ENCODE measurements at places on chromosomes 16 and 17. TPM values are rescaled to one million over a fixed set of nuclear protein-coding genes. Genes with fewer than 3 reads are reported as not detected.

Gene ABAT
- total RNA-seq: 2.8 TPM

Gene KIF1C
- 61.1 TPM for total RNA-seq

Gene PRSS33
- not detected for total RNA-seq

DNA sequence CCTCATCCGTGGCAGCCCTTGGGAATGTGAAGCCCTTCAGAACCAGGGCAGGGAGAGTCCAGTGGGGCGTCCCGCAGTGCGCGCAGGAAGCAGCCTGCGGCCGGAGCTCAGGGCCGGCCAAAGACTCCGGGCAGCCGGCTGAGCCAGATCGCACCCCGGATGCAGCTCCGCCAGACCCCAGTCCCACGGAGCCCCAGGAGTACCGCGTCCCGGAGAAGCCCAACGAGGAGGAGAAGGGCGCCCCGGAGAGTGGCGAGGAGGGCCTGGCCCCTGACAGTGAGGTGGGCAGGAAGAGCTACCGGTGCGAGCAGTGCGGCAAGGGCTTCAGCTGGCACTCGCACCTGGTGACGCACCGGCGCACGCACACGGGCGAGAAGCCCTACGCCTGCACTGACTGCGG is 6.9 kb downstream of the ZNF205 start:
- no peak for DNase-seq
- H3K4me3 ChIP-seq: no peak overlapping the region
- H3K27ac ChIP-seq: no peak overlapping the region
- no peaks in the 10 kb centered on the region for H3K27me3 ChIP-seq
- H3K36me3 ChIP-seq: no peaks in the 10 kb centered on the region

DNA sequence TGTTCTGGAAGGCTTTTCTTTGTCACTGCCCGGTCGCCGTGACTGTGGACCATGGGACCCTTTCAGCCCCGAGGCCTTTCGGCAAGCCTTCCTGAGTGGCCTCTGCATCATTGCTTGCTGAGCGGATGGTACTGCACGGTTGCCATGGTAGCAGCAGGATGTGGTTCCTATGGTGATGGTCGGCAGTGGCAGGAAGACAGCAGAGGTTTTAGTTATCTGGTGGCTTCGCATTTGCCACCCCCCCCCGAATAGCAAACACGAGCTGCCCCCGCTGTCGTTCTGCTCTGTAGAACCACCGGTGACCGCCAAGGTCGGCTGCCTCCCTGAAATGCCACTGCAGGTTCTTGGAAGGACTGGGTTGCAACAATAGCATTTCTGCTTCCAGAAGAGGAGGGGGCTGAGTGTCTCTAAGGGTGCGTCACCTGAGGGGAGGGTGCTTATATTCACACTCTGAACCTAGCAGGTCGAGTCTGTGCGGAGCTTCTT is 76.6 kb downstream of the CMIP start:
- no peaks in the 10 kb centered on the region for H3K27me3 ChIP-seq
- peaks cover 28% of the 10 kb centered on the region for H3K4me1 ChIP-seq
- no peak for DNase-seq
- H3K4me3 ChIP-seq: no peak overlapping the region
- H3K27ac ChIP-seq: no peak overlapping the region

DNA sequence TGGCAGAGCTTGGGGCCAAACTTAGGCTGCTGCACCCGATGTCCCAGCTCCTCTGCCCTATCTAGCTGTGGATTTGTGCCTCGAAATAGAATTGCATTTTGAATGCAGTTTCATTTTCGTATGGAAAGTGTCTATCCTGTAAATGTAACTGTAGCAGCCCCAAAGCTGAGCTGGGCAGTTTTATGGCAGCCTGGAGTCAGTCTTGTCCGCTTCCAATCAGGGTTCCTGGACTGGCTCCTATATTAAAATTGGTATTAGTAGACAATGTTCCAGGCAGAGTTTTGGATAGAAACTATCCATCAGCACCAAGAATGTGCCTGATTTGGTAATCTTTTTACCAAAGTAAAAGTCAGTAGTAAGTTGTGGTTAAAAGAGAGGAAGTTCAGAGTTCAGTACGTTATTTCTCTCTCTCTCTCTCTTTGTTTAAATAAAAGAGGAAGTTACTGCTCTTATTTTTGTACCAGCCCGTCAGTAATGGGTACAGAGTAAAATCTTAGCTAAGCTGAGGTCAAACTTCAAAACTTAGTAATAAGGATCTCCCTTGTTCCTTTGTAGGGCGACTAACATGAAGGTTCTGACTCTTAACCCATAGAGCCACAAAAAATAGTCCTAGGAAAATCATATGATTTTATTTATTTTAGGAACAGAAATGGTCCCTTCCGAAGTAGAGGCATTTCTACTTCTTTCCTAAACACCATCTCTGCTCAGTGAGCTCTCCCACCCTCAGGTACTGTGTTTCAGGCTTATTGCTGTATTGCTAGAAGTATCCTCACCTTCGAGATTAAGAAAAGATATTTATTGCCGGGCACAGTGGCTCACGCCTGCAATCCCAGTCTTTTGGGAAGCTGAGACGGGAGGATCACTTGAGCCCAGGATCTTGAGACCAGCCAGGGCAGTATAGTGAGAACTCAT is 28.0 kb downstream of the PRKCB start:
- peaks cover 62% of the 10 kb centered on the region for H3K4me1 ChIP-seq
- H3K36me3 ChIP-seq: no peaks in the 10 kb centered on the region
- DNase-seq: no peak

- H3K4me3 ChIP-seq: no peak within 1 kb of the TSS
- no peaks in the 10 kb centered on the region for H3K27me3 ChIP-seq
- H3K4me1 ChIP-seq: peaks cover 26% of the 10 kb centered on the region
- no peak for DNase-seq
- H3K36me3 ChIP-seq: no peaks in the 10 kb centered on the region
- peak within 1 kb of the TSS; percentile 39 for H3K27ac ChIP-seq
Measured at GRCh38 chr16:30896261-30896888, at the start of gene CTF1. Gene CTF1, plus strand, starts transcription at chr16:30896614. Its CDS starts 30 bp downstream, at chr16:30896644.

DNA sequence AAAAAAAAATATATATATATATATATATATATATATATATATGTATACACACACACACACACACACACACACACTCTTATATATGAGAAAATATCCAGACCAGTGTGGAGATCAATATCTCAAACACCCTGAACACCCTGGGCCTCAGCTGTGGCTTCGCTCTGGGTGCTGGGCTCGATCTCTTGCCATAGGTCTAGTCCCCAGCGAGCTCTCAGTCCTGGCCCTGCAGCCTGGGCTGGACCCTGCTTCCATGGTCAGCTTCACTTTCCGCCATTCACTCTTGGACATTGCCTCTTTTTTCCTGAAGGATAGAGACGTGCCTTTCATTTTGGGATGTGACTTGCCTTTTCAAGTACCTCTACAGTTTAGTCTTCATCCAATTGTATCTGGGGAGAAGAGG is 341.7 kb downstream of the CPPED1 start:
- DNase-seq: no peak
- peaks cover 4% of the 10 kb centered on the region for H3K36me3 ChIP-seq
- no peak overlapping the region for H3K27ac ChIP-seq
- no peak overlapping the region for H3K4me3 ChIP-seq
- no peaks in the 10 kb centered on the region for H3K27me3 ChIP-seq
- peaks cover 14% of the 10 kb centered on the region for H3K4me1 ChIP-seq

DNA sequence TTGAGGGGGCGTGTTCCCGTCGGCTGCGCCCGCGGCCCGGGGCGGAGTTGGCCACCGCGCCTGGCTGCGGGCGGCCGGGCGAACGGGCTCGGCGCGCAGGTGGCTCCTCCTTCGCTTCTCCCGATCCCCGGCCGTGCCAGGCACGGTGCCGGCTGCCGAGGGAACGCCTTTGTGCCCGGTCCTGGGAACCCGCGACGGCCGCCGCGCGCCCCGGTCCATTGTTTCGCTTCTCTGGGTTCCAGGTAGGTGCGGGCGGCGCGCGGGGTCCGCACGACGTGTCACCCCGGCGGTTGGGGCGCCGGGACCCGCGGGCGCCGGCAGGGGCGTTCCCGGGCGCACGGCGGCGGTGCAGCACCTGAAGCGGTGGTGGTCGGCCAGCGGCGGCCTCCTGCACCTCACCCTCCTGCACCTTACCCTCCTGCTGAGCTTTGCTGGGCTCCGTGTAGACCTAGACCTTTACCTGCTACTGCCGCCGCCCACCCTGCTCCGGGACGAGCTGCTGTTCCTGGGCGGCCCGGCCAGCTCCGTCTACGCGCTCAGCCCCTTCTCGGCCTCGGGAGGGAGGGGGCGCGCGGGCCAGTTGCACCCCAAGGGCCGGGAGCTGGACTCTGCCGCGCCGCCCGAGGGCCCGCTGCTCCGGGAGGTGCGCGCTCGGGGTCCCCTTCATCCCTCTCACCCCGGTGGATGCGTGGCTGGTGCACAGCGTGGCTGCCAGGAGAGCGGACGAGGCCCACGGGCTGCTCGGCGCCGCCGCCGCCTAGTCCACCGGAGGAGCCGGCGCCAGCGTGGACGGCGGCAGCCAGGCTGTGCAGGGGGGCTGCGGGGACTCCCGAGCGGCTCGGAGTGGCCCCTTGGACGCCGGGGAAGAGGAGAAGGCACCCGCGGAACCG is 99.9 kb downstream of the EFCAB13 start:
- no peaks in the 10 kb centered on the region for H3K27me3 ChIP-seq
- no peak overlapping the region for H3K27ac ChIP-seq
- no peaks in the 10 kb centered on the region for H3K36me3 ChIP-seq
- no peak for DNase-seq
- peak overlapping the region; percentile 55 for H3K4me3 ChIP-seq

DNA sequence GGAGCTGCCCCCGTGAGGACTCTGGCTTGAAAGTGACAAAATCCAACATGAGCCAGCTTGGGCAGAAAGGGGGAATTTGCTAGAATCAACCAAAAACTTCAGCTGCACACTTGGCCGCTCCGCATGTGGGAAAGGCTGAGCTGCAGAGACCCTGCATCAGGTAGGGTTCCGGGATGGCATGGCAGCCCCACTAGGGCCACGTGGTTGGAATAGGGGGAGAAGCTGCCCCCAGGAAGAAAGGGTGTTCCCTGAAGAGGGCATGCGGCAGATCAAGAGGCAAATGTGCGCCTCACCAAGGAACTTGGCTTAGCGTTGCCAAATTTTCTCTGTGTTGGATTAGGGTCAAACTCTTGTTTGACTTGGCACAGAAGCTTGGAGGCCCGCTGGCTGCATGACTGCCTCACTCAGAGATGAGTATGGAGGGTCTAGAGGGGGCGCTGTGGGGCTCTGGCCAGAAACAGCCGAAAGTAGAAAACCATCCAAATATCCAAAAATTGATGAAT is 29.2 kb upstream of the WFIKKN2 start:
- no peak overlapping the region for H3K27ac ChIP-seq
- no peak overlapping the region for H3K4me3 ChIP-seq
- H3K4me1 ChIP-seq: no peaks in the 10 kb centered on the region
- H3K27me3 ChIP-seq: no peaks in the 10 kb centered on the region
- DNase-seq: no peak
- H3K36me3 ChIP-seq: no peaks in the 10 kb centered on the region

- H3K4me1 ChIP-seq: no peaks in the 10 kb centered on the region
- H3K27ac ChIP-seq: no peak overlapping the region
- no peaks in the 10 kb centered on the region for H3K36me3 ChIP-seq
- H3K4me3 ChIP-seq: no peak overlapping the region
- H3K27me3 ChIP-seq: no peaks in the 10 kb centered on the region
- no peak for DNase-seq
Measured at GRCh38 chr16:23356941-23357340, 54.8 kb downstream of the SCNN1B start.

- no peak overlapping the region for H3K4me3 ChIP-seq
- no peak for DNase-seq
- H3K27me3 ChIP-seq: no peaks in the 10 kb centered on the region
- H3K27ac ChIP-seq: no peak overlapping the region
Measured at GRCh38 chr17:61314368-61315078, 85.1 kb upstream of the TBX2 start.

- H3K4me1 ChIP-seq: peaks cover 59% of the 10 kb centered on the region
- H3K4me3 ChIP-seq: peak overlapping the region; percentile 48
- H3K36me3 ChIP-seq: 0 out of 2 replicates have a peak, but pooled peaks cover 2% of the 10 kb centered on the region
- DNase-seq: no peak
Measured at GRCh38 chr17:78714534-78714933, 67.5 kb downstream of the CYTH1 start.

- no peak overlapping the region for H3K4me3 ChIP-seq
- H3K4me1 ChIP-seq: peaks cover 15% of the 10 kb centered on the region
- H3K27me3 ChIP-seq: no peaks in the 10 kb centered on the region
- H3K27ac ChIP-seq: no peak overlapping the region
- H3K36me3 ChIP-seq: no peaks in the 10 kb centered on the region
- no peak for DNase-seq
Measured at GRCh38 chr17:58323366-58324055, 5.1 kb downstream of the TSPOAP1 start.

GRCh38 chr16:13390986-13391305 is 489.5 kb downstream of the SHISA9 start:
- H3K4me3 ChIP-seq: 0 out of 2 replicates have a peak overlapping the region, but pooled peaks have one; percentile 14
- H3K27ac ChIP-seq: peak overlapping the region; percentile 90
- peaks cover 28% of the 10 kb centered on the region for H3K4me1 ChIP-seq
- no peaks in the 10 kb centered on the region for H3K27me3 ChIP-seq
- DNase-seq: no peak
